Karpas-422 (cell line): ENCODE measurements at places on chromosomes 16 and 17. TPM values are rescaled to one million over a fixed set of nuclear protein-coding genes. Genes with fewer than 3 reads are reported as not detected.

Gene MSL1
- 48.6 and 53.2 TPM in 2 replicates for total RNA-seq

Gene NAT9
- 25.3 and 66.8 TPM in 2 replicates for total RNA-seq

DNA sequence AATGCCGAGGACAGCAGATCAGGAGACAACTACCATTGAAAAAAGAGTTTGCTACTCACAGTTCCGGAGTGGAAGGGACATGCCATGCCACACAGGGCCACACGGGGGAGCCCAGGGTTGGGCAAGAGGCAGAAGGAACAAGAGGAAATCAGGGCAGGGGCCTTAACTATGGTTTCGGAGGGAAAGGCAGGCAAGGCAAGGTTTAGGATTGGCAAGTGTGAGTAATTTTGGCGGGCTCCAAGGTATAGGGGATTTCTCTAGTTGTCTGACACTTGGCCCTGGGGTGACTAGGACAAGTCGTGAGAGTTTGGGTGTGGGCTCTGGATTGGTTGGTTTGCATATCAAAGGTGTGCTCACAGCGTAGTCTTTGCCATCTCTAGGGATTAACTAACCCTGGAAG is 27.0 kb upstream of the NTN1 start:
- H3K4me1 ChIP-seq = no peaks in the 10 kb centered on the region
- DNase-seq = peak; percentile 84
- H3K27me3 ChIP-seq = no peaks in the 10 kb centered on the region
- no peak overlapping the region for H3K27ac ChIP-seq
- no peaks in the 10 kb centered on the region for H3K36me3 ChIP-seq
- H3K4me3 ChIP-seq = no peak overlapping the region

Gene PRCD
- 0.37 and 0.69 TPM in 2 replicates for total RNA-seq

Gene SRRM2
- 127 and 133 TPM in 2 replicates for total RNA-seq

GRCh38 chr16:49189286-49189685 is 92.4 kb downstream of the CBLN1 start:
- H3K36me3 ChIP-seq = no peaks in the 10 kb centered on the region
- DNase-seq = no peak
- peaks cover 5% of the 10 kb centered on the region for H3K4me1 ChIP-seq
- no peak overlapping the region for H3K27ac ChIP-seq

Gene ATP1B2
- not detected in 2 replicates for total RNA-seq

GRCh38 chr16:57574086-57574485 is 31.6 kb downstream of the ADGRG5 start:
- no peaks in the 10 kb centered on the region for H3K27me3 ChIP-seq
- H3K4me1 ChIP-seq = no peaks in the 10 kb centered on the region
- H3K4me3 ChIP-seq = no peak overlapping the region
- H3K27ac ChIP-seq = no peak overlapping the region
- DNase-seq = no peak

Gene RDM1
- total RNA-seq = 9.7 and 11.0 TPM in 2 replicates

Gene EVPL
- total RNA-seq = 0.07 and 0.29 TPM in 2 replicates

DNA sequence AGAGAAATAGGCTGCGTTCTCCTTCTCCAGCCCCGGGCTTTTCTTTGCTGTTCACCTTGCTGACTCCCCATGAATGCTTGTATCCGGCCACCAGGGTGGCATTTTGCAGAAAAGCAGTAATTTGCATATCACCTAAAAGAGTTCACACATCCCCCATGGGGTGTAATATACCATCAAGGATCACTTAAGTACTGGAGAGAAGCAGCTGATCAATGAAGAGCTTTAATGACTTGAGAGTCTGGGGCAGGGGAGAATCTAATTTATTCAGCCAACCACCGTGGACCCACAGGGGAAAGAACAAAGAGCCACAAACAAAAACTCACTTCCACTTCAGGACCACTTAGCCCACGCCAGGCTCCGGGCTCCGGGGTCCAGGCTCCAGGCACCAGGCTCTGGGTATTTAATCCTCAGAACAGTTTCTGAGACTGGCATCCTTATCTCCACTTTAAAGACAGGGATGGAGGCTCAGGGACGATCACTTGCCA is 33.9 kb upstream of the SEC14L1 start:
- peak; percentile 78 for DNase-seq
- H3K36me3 ChIP-seq = no peaks in the 10 kb centered on the region
- H3K4me3 ChIP-seq = no peak overlapping the region

GRCh38 chr16:54153240-54153934 is 133.2 kb downstream of the IRX3 start:
- no peak for DNase-seq
- no peaks in the 10 kb centered on the region for H3K27me3 ChIP-seq

GRCh38 chr16:70252355-70252988 is 732 bp upstream of the EXOSC6 start:
- peaks cover 26% of the 10 kb centered on the region for H3K36me3 ChIP-seq
- peak; percentile 65 for DNase-seq
- H3K27ac ChIP-seq = no peak overlapping the region
- peaks cover 13% of the 10 kb centered on the region for H3K4me1 ChIP-seq
- H3K27me3 ChIP-seq = no peaks in the 10 kb centered on the region

DNA sequence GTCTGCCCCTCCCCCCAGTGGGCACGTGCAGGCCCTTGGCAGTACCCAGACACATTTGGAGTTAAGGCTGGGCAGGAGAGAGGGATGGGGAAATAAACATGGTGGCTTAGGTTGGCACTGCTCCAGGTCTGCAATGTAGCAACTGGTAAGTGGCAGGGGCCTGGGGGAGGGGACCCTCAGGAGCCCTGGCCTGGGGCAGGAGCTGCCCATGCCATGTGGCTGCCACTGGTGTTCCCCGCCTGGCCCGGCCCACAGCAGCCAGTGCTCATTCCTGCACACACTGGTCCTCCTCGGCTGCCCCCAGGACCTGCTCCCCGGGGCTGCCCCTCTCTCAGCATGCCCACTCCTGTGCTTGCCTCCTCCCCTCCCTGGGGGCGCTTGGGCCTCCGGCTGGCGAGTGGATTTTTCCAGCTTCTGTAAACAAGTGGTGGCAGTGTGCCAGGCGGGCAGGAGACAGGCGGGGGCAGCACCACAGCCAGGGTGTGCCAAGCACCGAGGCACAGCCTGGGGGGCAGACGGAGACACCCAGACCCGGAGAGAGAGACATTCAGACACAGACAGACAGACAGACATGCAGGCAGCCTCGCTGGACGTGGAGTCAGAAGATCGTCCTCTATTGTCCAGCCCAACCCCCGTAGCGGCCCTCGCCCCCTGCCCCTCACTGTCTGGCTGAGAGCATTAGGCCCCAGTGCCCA is 9.4 kb downstream of the THRA start:
- H3K27ac ChIP-seq = no peak overlapping the region
- DNase-seq = no peak
- no peak overlapping the region for H3K4me3 ChIP-seq

- no peaks in the 10 kb centered on the region; the same call in 1 of the 2 replicates for H3K36me3 ChIP-seq
- H3K27ac ChIP-seq = no peak overlapping the region
- H3K4me1 ChIP-seq = no peaks in the 10 kb centered on the region
- DNase-seq = peak; percentile 67
- H3K4me3 ChIP-seq = no peak overlapping the region
Measured at GRCh38 chr16:1812732-1813163, 13.9 kb downstream of the HAGH start.

Gene NACA2
- total RNA-seq = not detected in 2 replicates
